ENCODE measurements at places on chromosomes 12 and 14.

DNA sequence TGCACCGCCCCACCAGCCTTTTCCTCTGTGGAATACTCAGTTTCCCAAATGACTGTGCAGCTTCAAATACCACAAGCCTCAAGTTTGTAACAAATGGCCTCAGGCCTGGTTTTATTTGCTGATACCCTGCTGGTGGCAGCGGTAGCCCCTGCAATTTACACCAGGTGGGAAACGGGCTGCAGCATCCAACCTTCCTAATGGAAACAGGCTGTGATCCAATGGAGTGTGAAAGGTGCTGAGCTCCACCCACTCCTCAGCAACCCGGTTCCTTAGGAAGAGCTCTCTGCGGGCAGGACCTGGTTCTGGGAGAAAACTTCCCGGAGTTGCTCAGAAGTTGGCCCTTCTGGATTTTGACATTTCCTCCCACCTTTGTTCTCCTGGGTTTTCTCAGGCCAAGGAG is 41.7 kb upstream of the LTA4H start:
- DNase-seq: no peak

GRCh38 chr12:120734210-120734609 is 8.6 kb downstream of the ACADS start:
- no peak for DNase-seq

GRCh38 chr12:51448618-51449256 is 24.1 kb downstream of the SLC4A8 start:
- no peak for DNase-seq

GRCh38 chr14:102221026-102221425 is 81.3 kb downstream of the WDR20 start:
- DNase-seq: no peak

DNA sequence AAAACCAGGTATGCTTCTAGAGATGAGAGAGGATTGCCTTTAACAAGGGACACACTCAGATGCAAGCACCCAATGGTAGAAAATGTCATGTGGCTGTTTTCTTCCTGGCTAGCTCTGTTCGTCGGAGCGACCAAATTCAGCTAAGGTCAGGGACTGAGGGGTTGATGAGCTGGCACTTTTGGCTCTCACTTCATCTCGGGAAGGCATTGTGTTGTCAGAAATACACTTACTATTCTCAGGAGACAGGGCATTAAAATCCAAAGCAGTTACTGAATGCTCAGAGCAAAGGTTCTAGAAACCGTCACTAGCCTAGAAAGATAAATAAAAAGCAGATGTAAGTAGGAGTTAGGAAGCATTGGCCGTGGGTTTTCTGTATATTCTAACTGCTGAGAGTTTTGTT is 275.7 kb upstream of the SSTR1 start:
- no peak for DNase-seq

DNA sequence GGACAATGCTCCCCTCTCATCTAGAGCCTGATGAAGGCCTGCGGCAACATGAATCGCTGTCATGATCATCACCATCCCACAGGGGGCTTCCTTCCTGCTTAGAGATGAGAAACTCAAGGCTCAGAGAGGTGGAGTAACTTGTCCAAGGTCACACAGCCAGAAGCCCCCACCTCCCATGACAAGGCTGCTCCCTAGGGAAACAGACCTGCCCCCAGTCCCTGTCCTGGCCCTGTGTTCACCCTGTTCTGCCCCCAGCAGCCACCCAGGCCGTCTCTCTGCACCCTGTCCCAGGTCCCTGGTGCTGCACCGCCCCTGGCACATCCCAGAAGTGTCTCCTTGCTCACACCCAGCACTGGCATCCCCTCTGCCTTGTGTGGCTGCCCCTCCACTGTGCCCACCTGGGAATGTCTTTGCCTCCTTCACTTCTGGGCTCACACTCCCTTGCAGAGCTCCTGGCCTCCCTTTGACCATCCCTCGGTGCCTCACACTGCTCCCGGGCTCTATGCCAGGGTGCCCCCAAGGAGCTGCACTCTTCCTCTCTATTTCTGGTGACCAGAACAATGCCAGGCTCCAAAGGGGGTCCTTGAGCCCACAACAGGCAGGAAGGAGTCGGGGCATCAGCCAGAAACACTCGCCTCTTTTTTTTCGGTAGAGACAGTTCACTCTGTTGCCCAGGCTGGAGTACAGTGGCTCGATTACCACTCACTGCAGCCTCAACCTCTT is 70.5 kb downstream of the BCL11B start:
- DNase-seq: no peak

DNA sequence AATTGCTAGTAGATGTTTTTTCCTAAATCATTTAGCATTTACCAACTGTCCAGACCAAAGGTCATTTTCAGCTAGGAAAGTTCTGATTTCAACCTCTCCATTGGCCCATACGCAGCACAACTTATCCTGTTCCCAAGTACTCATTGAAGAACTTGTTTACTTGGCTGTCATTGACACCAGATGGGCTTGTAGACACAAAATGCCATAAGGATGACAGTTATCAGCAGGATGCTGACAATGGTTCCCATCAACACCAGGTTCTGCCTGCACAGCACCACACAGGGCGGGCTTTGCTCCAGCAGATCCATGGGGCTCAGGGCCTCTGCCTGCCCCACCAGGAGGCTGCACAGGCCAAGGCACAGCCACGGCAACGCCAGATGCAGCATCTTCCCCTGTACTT is 36.5 kb upstream of the TMPRSS12 start:
- DNase-seq: no peak

GRCh38 chr14:70027785-70028428 is 148.7 kb downstream of the SMOC1 start:
- peak; percentile 22 for DNase-seq

- peak; percentile 27 for DNase-seq
Observed at GRCh38 chr14:94320243-94320642, 2.9 kb downstream of the SERPINA6 start.

- DNase-seq: no peak
Observed at GRCh38 chr14:90999299-90999698, 61.1 kb downstream of the RPS6KA5 start.

GRCh38 chr12:117063162-117063911 is 35.9 kb downstream of the TESC start:
- no peak for DNase-seq

GRCh38 chr14:25259470-25259869 is 209.5 kb upstream of the STXBP6 start:
- no peak for DNase-seq

- no peak for DNase-seq
Observed at GRCh38 chr12:48933664-48934311, 8.5 kb upstream of the FKBP11 start.
